ENCODE measurements at places on chromosomes 4 and X.

DNA sequence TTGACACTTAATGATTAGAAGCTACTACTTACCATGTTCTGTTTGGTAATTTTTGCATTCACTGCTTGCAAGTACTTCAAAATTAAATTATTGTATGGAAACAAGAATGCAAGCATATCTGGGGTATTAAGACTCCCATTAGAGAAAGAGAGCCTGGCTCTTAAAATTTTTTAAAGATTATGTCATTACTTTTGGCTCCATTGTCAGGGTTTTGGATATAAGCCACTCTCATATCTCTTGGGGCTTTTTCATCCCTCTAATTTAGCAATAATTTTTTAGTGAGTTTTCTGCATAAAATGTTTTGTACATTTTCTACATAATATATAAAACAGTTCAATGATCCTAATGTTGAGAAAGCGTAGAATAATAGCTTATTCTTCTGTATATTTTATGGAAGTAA is 49.4 kb downstream of the SLC9A6 start:
- no peaks in the 10 kb centered on the region for H3K4me1 ChIP-seq
- no peak for DNase-seq
- H3K4me3 ChIP-seq = no peak overlapping the region
- H3K36me3 ChIP-seq = peaks cover 6% of the 10 kb centered on the region
- no peak overlapping the region for H3K27ac ChIP-seq

DNA sequence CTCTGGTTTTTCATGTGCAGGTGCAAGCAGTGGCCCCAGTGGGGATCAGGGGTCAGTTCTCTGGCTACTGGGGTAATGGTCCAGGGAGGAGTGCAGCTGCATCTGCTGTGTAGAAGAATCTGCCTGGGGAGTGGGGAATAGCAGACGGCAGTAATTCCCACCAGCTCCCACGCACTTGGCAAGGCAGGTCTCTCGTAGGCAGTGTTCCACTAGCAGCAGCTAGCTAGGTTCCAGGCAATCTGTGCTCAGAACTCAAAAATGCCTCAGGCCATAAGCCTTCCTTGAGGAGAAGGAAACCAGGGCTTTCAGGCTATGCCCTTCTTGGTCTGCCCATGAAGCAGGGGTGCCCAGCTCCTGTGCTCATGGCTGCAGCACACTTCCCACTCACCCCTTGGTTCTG is 38.8 kb downstream of the DCLK2 start:
- H3K4me3 ChIP-seq = no peak overlapping the region
- H3K27me3 ChIP-seq = no peaks in the 10 kb centered on the region
- peaks cover 8% of the 10 kb centered on the region for H3K4me1 ChIP-seq
- DNase-seq = no peak

GRCh38 chrX:127621780-127622179 is 430.4 kb downstream of the ACTRT1 start:
- no peak for DNase-seq
- H3K4me3 ChIP-seq = no peak overlapping the region
- H3K36me3 ChIP-seq = no peaks in the 10 kb centered on the region
- H3K27ac ChIP-seq = no peak overlapping the region

DNA sequence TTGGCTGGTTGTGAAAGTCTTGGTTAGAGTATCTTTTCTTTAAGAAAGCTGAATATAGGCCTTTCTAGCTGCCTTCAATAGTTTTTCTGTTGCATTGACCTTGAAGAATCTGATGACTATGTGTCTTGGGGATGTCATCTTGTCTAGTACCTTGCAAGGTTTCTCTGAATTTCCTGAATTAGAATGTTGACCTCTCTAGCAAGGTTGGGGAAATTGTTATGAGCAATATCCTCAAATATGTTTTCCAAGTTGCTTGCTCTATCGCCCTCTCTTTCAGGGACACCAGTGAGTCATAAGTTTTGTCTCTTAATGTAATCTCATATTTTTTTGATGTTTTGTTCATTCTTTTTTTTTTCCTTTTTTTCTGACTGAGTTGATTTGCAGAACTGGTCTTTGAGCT is 194.7 kb downstream of the RAB28 start:
- DNase-seq = no peak
- peaks cover 11% of the 10 kb centered on the region for H3K36me3 ChIP-seq
- no peaks in the 10 kb centered on the region for H3K27me3 ChIP-seq
- no peak overlapping the region for H3K4me3 ChIP-seq
- no peak overlapping the region for H3K27ac ChIP-seq

DNA sequence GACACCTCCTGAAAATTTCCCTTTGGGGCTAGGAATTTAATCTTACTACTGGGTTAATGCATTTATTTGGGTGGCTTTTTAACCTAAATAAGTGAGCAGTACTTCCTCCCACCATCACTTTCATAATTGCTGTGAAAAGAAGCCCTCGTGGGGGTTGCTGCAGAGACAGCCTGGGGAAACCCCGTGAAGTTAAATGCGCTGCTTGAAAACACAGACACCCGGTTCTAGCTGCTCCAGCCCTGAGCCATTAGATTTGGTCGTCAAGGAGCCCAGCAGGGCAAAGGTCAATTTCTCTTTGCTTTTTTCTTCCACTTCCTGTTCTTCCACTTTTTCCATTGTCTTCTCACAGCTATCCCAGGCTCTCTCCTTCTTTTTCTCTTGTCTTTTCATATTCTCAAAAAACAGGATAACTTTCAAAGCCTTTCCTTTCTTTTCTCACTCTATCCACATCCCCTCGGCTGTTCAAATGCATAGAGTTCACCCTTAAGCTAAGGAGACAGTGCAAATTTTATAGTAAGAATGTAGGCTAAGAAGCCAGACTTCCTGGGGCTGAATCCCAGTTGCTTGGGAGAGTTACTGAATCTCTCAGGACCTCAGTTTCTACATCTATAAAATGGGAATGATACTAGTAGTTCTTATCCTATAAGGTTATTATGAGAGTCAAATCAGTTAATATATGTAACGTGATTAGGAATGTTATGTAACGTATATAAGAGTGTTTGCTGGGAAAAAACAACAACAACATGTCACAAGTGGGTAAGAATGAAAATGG is 91.5 kb upstream of the ZNF827 start:
- DNase-seq = no peak
- H3K27me3 ChIP-seq = no peaks in the 10 kb centered on the region
- H3K4me1 ChIP-seq = peaks cover 27% of the 10 kb centered on the region
- peaks cover 1% of the 10 kb centered on the region for H3K36me3 ChIP-seq
- H3K4me3 ChIP-seq = no peak overlapping the region
